Thyroid gland (tissue), 4 donors: ENCODE measurements at places on chromosomes 6 and 20. TPM values are rescaled to one million over a fixed set of nuclear protein-coding genes. Genes with fewer than 3 reads are reported as not detected.
A peak's percentile ranks its signal among the peaks of the same experiment; 100 is the strongest.

Gene MOXD1
- total RNA-seq = 1.4 TPM

Gene PRDM13
- not detected for total RNA-seq

Gene SPTLC3
- 38.8 TPM for total RNA-seq

Gene CST4
- total RNA-seq = 0.89 TPM

Gene SLC22A1
- total RNA-seq = 4.2 TPM

Gene KIAA0408
- 1.3 TPM for total RNA-seq

Gene CLVS2
- not detected for total RNA-seq

- DNase-seq = no peak
- H3K36me3 ChIP-seq = no peaks in the 10 kb centered on the region
- H3K4me1 ChIP-seq = peaks cover 5% of the 10 kb centered on the region
- H3K4me3 ChIP-seq = no peak overlapping the region
- no peaks in the 10 kb centered on the region for H3K27me3 ChIP-seq
These were observed 387.8 kb downstream of the ZFAND3 start for GRCh38 chr6:38207375-38207774.

DNA sequence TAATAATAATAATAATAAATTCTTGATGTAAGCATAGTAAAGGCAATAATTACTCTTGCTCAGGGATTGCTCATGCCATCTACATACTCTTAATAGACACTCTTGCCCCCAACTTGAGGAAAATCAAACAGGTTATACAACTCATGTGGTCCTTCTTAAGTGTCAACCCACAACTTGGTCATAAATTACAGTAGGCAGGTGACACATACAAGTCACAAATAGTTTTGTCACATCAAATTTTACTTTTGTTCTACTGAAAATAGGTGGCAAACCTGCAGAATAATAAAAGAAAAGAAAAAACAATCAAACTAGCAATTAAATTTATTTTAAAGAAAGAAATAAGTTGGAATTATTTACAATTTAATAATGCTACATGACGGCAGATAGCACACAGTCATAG, 1.6 kb downstream of the ME1 start:
- H3K27ac ChIP-seq = no peak overlapping the region
- no peak for DNase-seq
- no peaks in the 10 kb centered on the region for H3K27me3 ChIP-seq

DNA sequence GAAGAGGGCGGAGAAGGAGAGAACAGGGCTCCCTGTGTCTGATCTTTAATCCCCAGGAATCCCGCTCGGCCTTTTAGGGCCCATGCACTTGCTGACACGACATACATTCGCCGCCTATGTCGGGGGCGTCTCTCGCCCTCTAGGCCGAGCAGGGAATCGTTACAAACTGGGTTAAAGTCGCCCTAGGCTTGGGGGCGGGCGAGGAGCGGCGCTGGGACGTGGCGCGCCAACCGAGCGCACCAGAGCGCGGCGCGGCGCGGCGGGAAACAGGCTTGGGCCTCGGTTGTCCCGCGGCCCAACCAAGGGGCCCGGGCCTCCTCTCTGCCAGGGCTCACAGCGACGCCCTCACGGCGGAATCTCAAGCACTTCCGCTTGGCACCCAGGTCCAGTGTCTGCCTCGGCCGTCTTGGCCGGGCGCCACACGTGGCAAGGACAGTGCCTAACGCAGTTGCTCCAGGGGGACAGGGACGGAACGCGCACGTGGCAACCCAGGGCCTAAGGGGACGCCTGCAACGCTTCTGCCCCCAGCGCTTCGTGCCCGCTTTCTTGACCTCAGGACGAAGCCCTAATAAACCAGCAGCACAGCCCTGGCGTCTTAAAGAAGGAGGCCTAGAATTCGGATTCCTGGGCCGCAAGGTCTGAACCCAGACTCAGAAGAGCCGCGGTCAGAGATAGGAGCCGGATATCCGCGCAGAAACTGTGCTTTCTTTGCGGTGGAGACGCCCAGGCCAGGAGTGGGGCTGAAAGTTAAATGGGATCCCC, 71.5 kb downstream of the NCR2 start:
- no peaks in the 10 kb centered on the region for H3K36me3 ChIP-seq
- H3K27me3 ChIP-seq = no peaks in the 10 kb centered on the region
- no peaks in the 10 kb centered on the region for H3K4me1 ChIP-seq

DNA sequence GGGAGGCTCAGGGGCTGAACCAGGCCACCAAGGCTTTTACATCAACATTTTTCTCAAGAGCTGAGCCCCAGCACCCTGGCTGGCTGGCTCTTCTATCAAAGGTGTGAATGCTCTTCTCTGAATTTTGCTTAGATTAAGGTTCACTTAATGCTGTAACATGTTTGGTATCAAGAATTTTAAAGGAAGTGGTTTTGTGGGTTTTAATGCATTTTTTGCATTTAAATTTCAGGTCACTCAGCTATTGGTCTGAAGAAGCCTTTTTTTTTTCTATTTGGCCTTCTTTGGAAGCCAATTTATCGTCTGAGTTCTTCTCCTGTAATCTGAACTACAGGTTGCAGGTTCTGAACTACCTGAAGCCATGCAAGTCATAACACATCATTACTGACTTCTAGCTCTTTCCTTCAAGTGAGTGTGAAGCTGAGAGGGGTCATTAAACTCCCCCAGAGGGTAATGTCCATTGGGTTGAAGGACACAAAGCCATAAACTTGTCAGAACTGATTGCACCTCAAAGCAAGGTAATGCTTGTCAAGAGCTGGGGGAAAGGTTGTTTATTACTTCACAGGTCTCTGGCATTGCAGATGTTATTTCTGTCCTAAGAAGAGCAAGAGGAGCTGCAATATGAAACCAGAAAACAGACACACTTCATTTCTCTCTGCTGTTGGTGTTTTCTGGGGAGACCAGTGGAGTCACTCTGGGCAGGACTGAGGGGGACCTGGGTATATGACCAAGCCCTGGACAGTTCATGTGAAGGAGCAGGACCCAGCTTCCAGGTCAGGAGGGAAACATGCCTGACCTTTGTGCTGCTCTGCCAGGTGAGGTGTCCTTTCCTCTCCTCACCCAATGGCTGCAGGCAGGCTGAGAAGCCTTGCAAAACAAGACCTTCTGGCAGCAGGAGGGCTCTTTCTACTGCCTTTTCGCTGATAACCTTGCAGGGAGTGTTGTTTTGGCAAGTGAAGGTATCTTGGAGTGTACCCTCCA, 26.1 kb upstream of the NEDD9 start:
- peak overlapping the region; percentile 50 for H3K27ac ChIP-seq
- H3K4me1 ChIP-seq = peaks cover 46% of the 10 kb centered on the region
- no peaks in the 10 kb centered on the region for H3K36me3 ChIP-seq

- DNase-seq = no peak
- no peaks in the 10 kb centered on the region for H3K4me1 ChIP-seq
- no peaks in the 10 kb centered on the region for H3K27me3 ChIP-seq
- H3K36me3 ChIP-seq = no peaks in the 10 kb centered on the region
- H3K27ac ChIP-seq = no peak overlapping the region
These were observed 117.3 kb downstream of the SMLR1 start for GRCh38 chr6:130944486-130944885.

DNA sequence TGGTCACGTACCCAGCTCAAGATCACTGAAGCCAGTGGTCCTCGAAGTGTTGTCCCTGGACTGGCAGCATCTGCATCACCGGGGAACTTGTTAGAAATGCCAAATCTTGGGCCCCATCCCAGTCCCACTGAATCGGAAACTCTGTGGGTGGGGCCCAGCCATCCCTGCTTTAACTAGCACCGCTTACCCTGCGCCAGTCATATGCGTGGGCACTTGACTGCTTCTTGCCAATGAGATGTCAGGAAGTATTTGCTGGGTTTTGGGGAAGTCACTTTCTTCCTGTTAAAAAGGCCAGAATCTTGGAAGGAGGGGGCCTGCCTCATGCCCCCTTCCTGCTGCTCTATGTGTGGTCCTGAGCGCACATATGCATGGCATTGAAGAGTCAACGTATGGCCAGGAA, 11.7 kb upstream of the SULF2 start:
- no peak for DNase-seq
- no peaks in the 10 kb centered on the region for H3K27me3 ChIP-seq
- H3K4me1 ChIP-seq = peaks cover 2% of the 10 kb centered on the region

- peak; percentile 6 for DNase-seq
- peak overlapping the region; percentile 13 for H3K27ac ChIP-seq
- peaks cover 3% of the 10 kb centered on the region for H3K36me3 ChIP-seq
- H3K4me1 ChIP-seq = peaks cover 29% of the 10 kb centered on the region
These were observed 32.5 kb downstream of the POFUT1 start for GRCh38 chr20:32240205-32240604.

DNA sequence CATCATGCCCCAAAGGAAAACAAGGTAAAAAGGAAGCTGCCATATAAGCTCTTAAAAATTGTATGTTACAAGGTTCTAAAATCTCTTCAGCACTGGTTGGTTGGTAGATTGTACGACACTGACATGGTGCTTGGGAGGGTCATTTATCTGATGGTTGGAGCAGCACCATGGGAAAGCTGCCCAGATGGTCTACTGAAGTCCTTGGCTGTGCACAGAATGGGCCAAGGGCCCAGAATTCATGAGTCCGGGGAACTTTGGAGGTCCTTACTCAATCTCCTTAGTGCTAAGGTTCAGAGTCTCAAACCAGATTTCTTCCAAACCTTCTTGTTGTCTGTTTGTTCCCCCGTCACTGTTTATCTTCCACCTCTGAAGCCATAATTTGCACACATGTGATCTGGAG, 314.4 kb downstream of the ESR1 start:
- no peak for DNase-seq
- H3K36me3 ChIP-seq = peaks cover 43% of the 10 kb centered on the region
- no peaks in the 10 kb centered on the region for H3K27me3 ChIP-seq

DNA sequence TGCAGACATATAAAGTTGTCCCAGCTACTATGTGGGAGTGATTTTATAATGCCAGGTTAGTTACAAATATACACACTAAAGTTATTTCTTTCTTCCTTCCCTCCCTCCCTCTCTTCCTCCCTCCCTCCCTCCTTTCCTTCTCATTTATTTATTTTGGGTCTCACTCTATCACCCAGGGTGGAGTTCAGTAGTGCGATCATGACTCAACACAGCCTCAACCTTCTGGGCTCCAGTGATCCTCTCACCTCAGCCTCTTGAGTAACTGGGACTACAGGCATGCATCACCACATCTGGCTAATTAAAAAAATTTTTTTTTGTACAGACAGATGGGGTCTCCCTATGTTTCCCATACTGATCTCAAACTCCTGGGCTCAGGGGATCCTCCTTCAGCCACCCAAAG, 59.2 kb downstream of the PHF20 start:
- H3K4me3 ChIP-seq = no peak overlapping the region
- DNase-seq = no peak
- H3K36me3 ChIP-seq = no peaks in the 10 kb centered on the region

- H3K27ac ChIP-seq = no peak overlapping the region
- H3K27me3 ChIP-seq = no peaks in the 10 kb centered on the region
- no peak overlapping the region for H3K4me3 ChIP-seq
- no peaks in the 10 kb centered on the region for H3K36me3 ChIP-seq
These were observed 77.7 kb downstream of the CHD6 start for GRCh38 chr20:41540459-41540858.

DNA sequence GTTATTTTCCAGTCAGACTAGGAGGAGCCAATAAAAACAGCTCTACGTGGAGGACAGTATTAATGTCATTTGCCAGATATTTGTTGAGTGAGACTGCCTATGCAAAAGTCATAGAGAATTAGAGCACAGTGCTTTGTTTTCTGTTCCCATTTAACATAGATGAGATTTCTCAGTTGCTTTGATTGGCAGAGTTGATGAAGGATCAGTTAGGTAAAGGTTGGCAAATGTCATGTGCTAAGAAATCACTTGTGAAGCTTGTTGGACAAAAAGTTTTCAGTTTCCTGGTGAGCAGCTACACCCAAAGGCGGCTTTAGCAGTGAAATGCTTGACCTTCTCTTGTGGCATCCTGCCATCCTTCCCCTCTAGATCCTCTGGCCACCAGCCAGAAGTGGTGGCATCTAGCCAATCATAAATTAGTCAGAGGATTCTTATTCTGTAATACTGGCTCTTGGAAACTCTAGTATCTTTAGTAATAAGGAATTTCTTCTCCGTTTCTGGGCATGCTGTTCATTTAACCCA, 37.0 kb downstream of the BCKDHB start:
- peak overlapping the region; percentile 7 for H3K27ac ChIP-seq
- DNase-seq = peak; percentile 88
- H3K27me3 ChIP-seq = no peaks in the 10 kb centered on the region
- no peak overlapping the region for H3K4me3 ChIP-seq
- peaks cover 19% of the 10 kb centered on the region for H3K4me1 ChIP-seq
- no peaks in the 10 kb centered on the region for H3K36me3 ChIP-seq

- no peaks in the 10 kb centered on the region for H3K4me1 ChIP-seq
- no peak overlapping the region for H3K27ac ChIP-seq
- H3K27me3 ChIP-seq = no peaks in the 10 kb centered on the region
- H3K36me3 ChIP-seq = no peaks in the 10 kb centered on the region
- DNase-seq = no peak
These were observed 174.0 kb downstream of the GJA10 start for GRCh38 chr6:90068264-90068663.

DNA sequence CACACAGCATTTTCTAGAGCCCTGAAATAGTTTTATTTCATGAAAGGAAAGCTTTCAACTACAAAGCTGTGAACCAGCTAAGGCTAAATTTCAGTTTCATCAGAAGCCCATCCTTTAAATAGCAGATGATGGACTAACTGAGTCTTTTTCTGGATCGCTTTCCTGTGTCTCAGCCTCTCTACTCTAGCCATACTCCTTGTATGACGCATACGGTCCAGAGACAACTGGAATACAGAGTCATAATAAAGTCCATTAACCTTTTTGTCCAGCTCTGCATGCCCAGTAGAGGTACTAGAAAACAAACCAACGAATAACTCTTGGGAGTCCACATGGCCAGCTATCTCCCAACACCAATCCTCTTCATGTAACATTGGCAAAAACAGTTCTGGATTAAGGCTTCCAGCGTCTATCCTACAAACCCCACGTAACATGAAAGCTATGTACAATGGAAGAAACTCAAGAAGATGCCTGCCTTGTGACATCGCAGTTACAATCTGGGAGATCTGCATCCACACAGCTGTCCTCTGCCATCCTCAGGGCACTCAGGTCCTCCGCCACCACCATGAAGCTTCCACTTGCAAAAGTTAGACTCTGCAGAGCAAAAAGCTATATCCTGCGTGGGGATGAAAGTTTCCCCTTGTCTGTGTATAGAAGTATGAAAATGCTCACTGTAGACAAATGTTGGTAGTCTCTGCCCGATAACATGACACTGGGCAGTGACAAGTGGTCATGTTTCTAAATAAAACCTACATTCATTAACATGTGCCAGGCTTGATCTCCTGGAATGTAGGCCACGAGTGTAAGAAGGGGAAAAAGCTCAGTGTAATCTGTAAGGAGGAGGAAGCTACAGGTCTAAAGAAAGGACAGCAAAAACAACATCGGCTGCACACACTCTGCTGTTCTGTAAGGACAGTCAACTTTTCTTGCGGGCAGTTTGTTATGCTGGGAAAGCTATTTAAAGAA, 360.4 kb downstream of the ESR1 start:
- H3K4me3 ChIP-seq = no peak overlapping the region
- H3K36me3 ChIP-seq = peaks cover 21% of the 10 kb centered on the region
- H3K4me1 ChIP-seq = no peaks in the 10 kb centered on the region
- no peaks in the 10 kb centered on the region for H3K27me3 ChIP-seq
- H3K27ac ChIP-seq = no peak overlapping the region

- no peak overlapping the region for H3K27ac ChIP-seq
- H3K4me3 ChIP-seq = no peak overlapping the region
- no peaks in the 10 kb centered on the region for H3K27me3 ChIP-seq
- no peaks in the 10 kb centered on the region for H3K4me1 ChIP-seq
These were observed 138.6 kb downstream of the AHI1 start for GRCh38 chr6:135358985-135359384.
